Stimulated activated CD4-positive, alpha-beta T cell treated with anti-CD3 and anti-CD28 coated beads, Interleukin-1b, Interleukin-23, amount 100 ng/mL, for 1 hour (primary cell): ENCODE measurements at places on chromosomes 13 and 19.

- DNase-seq = no peak
Measured at GRCh38 chr13:90447734-90448101, 899.8 kb upstream of the MIR17HG start.

DNA sequence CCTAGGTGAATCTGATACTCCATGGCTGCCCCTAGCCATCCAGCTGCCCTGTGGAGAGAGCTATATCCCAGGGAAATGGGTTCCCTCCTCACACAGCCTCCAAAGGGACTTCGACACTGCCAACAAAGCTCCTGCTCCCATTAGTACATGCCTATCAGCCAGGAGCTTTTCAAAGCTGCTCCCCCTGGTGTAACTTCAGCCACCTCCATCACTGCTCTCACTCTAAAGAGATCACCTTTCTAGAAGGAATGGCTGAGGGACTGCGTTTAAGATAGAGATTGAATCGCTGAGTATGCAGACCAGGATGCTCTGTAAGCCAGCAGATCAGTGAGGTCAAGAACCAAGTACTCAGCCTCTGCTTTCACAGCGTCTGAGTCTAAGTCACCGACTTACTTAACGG is 213.7 kb downstream of the NALCN start:
- DNase-seq = no peak

DNA sequence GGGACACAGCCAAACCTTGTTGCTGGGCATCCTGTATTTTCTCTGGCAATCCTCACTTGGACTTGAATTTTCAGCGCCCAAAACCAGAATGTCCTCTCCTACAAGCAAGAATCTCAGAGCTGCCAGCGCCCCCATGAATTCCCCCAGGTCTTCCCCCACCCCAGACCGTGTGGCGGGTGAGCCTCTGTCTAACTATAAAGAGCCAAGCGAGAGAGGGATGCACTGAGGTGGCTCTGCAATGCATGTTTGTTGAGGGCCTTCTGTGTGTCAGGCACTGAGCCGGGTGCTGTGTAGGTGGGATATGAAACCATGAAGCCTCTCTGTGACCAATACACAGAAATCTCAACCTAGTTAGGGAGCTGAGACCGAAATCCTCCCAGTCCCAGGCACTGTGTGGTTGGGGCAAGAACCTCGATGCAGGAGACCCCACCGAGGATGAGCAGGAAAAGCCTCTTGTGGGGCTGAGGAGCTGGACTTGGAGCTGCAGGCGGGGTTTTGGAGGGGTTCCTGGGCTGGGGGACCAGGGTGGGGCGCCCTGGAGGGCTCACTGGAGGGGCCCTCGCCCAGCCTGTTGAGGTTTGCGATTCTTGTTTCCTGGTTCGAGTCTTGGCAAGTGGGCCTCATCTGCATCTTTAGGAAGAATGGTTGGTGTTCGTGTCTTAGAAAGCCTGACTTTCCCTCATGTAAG is 12.4 kb upstream of the PROZ start:
- no peak for DNase-seq

- peak; percentile 90 for DNase-seq
Measured at GRCh38 chr19:4400135-4400936, at the start of gene SH3GL1. Gene SH3GL1 (minus strand): TSS chr19:4400547. CDS start chr19:4400368, 179 bp downstream.

- DNase-seq = no peak
Measured at GRCh38 chr19:32208060-32208459, 137.3 kb upstream of the ZNF507 start.
